ENCODE measurements at places on chromosomes 12 and 14.

DNA sequence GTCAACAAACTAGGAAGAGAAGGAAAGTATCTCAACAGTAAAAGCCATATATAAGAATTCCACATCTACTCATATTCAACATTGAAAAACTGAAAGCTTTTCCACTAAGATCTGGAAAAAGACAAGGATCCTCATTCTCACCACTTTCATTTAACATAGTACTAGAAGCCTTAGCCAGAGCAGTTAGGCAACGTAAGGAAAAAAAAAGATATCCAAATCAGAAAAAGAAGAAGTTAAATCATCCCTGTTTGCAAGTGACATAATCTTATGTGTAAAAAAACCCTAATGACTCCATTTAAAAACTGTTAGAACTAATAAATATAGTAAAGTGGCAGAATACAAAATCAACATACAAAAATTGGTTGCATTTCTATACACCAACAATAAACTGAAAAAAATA is 426.2 kb downstream of the BCAT1 start:
- no peak for DNase-seq

DNA sequence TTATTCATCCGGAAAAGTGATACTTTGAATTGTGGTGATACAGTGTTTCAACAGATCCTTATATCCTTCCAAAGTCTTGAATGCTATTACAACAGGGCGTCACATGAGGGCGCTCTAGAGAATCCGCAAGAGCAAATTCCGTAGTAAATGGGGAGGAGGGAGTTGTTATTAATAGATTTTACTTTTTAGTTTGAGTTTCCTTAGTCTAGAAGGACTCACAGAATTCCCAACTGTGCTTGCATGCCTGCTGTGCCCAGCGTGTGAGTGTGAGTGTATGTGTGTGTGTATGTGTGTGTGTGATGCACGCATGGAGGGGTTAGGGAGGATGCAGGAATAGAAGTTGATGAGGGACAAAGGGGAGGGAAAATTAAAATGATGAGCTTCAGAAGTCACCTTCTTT is 375.3 kb downstream of the C12orf75 start:
- no peak for DNase-seq

DNA sequence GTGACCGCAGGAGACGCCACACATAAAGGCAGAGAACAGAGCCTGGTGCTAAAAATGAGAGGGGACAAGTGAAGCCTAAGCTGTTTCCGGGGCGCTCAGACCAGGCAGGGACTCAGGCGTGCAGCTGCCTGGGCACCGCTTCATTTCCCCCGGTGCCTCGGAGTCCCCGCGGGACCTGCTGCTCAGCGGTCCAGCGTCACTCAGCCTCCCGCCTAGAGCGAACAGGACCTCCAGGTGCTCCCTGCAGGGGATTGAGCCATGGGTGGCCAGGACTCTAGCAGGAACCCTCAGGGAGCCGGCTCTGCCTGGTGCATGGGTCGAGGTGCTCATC is 31.0 kb downstream of the CCDC85C start:
- no peak for DNase-seq

DNA sequence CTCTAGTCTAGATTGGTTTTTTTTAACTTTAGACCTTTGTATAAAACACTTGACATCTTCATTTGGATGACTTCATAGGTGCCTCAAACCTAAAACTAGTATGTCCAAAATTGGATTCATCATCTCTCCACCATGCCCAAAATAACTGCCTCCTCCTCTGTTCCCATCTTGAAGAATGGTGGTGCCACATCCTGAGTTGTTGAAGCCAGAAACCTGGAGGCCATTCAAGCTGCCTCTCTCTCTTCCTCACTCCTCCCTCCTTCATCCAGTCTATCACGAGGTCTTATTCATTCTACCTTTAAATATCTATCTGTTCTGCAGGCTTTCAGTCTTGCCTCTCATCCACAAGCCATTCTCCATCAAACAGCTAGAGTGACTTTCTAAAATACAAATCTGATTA is 26.5 kb upstream of the USP44 start:
- no peak for DNase-seq

DNA sequence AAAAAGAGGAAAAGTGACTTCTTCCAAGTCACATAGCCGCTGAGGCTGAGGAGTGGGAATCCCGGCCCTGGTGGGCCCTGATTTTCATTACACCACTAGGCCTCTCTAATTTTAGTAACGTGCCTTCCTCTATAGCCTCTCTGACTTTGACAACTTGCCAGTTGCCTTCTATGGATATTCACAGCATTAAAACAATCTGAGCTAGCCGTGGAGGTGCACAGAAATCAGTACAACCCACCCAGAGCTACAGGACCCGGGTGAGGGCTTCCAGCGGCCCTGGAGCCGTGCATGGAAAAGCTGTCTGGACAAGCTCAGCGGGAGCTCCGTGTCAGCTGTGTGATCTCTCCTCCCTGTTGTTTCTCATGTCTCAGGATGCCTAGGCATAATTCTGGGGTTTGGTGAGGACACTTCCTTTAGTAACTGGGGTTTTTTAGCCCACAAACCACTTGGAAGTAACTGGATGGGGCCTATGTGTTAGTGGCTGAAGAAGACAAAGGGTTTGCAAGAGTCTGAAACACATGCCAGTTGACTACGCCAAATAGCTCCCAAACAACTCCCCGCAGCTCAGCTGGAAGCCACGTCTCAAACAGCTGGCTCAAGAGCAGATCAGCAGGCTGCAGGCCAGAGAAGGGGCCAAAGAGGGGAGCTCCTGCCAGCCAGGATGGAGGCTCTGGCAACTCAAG is 53.0 kb downstream of the SSH1 start:
- DNase-seq: no peak

GRCh38 chr14:82657186-82657675 is 1123.6 kb upstream of the SEL1L start:
- DNase-seq: no peak

GRCh38 chr12:124484526-124484953 is 82.9 kb downstream of the NCOR2 start:
- DNase-seq: no peak

DNA sequence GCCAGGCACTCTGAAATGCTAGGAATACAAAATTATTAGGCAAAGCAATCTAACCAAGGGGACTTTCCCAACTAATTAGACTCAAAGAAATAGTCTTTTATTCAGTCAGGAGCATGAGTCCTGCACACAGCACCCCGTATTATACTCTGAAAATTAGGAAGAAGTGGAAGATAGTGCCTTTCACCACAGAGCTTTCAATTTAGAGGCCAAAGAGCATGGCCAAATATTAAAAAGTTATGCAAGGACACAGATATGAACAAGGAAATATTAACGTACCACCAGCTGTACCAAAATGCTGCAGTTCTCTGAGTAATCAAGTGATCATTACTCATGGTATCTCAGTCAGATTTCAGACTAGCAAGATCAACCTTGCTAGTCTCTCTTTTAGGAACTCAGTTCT is 22.6 kb upstream of the MDM2 start:
- no peak for DNase-seq

GRCh38 chr12:46983393-46983793 is 96.0 kb upstream of the PCED1B start:
- DNase-seq: no peak

DNA sequence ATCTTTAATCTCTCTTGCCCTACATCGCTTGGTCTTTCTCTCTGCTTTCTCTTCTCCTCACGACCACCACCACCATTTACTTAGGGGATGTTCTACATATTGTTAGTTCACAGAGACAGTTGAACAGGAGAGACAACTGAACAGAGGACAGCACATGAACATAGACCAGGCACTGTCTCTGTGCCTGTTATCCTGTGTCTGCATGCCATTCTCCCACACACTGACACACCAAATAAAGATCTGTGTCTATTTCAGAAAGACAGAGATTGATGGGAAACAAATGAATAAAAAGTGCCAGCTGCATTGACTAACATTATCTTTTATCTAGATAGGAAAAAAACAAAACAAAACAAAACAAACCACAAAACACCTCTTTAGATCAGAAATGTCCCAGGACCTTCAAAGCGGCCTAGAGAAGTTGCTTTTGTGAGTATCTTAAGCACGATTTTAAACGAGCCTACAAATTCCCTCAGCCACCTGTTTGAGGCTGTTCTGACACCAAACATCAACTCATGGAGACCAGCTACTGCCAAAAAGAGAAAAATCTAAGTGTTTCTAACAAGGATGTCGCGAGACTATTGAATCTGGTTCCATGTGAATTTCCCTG is 77.6 kb upstream of the PARP11 start:
- DNase-seq: no peak

- no peak for DNase-seq
Observed at GRCh38 chr12:116958402-116959197, 47.9 kb downstream of the FBXW8 start.

GRCh38 chr12:2944401-2945047 is 14.7 kb upstream of the TEAD4 start:
- peak; percentile 4 for DNase-seq

- no peak for DNase-seq
Observed at GRCh38 chr14:50542941-50543418, 10.6 kb upstream of the MAP4K5 start.

- DNase-seq: no peak
Observed at GRCh38 chr14:72608391-72609204, 285.3 kb downstream of the DPF3 start.

DNA sequence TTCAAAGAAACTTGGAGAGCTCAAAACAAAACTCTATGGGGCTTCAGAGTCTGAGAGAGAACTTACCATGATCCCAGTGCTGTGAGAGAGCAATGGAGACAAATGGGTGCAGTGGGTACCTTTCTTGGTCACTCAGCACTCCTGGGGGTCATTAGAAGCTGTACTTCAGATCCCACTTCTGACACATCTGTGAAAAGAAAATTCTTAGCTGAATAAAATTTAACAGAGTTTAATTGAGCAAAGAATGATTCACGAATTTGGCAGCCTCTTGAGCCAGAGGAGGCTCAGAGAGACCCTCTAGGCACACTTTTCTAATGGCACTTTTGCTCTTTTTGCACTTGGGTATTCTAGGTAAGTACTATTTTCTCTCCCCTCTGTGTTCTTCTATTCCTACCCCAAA is 96.8 kb upstream of the SYT10 start:
- DNase-seq: no peak

GRCh38 chr12:131591136-131591535 is 119.8 kb upstream of the SFSWAP start:
- no peak for DNase-seq

GRCh38 chr14:58656671-58657411 is 19.1 kb downstream of the DACT1 start:
- DNase-seq: no peak

DNA sequence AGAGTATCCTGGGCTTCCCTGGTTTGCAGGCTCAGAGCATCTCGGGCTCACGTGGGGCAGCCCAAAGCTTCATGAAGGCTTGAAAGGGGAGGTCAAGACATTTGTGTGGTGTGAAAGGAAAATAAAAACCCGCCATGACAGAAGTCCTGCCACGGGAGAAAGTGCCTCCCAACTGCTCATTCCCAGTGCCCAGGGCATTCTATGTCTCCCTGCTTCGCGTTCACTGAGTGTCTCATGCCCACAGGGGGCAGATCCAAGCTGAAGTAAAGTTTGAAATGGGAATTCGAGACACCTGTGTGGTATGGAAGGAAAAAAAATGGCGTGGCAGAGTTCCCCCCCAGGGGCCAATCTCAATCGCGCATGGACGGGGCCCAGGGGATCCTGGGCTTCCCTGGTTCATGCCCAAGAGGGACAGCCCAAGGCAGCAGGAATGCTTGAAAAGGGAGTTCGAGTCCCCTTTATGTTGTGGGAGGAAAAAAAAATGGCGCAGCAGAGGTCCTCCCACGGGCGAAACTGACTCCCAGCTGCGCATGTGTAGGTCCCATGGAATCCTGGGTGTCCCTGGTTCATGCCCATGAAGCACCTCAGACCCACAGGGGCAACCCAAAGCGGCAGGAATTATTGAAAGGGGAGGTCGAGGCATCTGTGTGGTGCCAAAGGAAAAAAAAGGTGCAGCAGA is 576.7 kb downstream of the ALG10 start:
- no peak for DNase-seq

DNA sequence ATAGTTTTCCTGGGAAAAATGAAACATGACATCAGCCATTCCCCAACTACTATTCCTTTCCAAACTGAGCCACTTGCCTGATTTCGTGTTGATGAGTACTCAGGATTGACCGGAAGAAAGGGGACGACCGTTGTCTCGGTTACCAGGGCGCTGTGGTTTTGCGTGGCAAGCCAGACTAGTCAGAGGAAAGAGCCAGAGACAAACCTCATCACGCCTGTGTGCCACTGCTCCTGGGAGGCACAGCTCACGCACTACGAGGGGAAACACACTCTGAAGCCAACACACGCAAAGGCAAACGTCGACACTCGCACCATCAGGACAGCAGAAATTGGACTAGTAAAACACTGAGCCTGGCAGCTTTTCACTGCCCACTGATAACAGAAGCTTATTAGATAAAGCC is 35.0 kb downstream of the GIT2 start:
- no peak for DNase-seq

DNA sequence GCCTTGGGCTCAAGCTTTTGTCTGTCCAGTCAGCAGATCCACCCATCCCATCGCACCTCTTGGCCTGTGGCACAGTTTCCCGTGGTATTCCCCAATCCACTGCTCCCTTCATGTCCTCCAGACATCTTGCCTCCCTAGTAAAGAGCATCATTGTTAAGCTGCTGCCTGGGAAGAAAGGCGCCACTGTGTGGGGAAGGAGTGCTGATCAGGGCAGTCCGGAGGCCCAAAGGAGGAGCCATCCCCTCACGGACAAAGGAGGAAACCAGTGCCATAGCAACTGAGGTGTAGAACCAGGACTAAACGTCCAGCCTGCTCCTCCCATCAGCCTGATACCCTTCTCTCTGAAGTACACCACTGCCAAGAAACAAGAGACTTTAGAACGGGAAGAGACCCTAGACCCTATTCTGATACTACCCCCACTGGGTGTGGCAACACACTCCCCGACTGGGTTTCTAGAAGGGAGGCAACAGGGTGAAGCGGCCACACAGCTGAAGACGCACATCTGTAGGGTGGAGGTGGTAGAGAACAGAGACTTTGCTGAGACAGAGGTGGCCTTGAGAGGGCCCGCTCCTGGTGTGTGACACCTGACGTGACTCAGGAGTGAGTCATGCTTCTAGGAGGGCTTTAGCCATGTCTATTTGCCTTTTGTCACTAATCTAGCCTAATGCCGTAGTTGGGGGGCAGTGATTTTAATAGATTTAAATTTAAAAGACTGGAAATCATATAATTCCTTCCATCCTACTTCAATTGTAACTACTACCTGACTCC is 185.0 kb downstream of the DPF3 start:
- no peak for DNase-seq

DNA sequence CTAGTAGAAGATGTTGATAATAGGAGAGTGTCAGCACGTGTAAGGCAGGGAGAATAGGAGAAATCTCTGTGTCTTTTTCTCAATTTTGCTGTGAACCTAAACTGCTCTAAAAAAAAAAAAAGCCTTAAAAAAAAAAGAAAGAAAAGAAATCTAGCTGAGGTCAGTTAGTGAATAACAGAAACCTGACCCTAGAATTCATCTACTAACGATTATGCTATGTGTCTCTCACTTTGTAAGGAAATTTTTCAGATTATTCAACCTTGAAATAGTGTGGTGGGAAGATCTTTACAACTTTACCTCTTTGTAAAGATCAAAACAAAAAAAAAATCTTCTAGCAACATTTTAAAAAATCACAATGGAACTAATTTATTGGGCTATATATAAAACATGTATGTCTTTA is 995.7 kb downstream of the GALC start:
- no peak for DNase-seq

Measured in stimulated activated CD8-positive, alpha-beta memory T cell treated with anti-CD3 and anti-CD28 coated beads, Interleukin-7, amount 100 ng/mL, for 1 hour (primary cell).